ENCODE measurements at places on chromosomes 7 and 10.

DNA sequence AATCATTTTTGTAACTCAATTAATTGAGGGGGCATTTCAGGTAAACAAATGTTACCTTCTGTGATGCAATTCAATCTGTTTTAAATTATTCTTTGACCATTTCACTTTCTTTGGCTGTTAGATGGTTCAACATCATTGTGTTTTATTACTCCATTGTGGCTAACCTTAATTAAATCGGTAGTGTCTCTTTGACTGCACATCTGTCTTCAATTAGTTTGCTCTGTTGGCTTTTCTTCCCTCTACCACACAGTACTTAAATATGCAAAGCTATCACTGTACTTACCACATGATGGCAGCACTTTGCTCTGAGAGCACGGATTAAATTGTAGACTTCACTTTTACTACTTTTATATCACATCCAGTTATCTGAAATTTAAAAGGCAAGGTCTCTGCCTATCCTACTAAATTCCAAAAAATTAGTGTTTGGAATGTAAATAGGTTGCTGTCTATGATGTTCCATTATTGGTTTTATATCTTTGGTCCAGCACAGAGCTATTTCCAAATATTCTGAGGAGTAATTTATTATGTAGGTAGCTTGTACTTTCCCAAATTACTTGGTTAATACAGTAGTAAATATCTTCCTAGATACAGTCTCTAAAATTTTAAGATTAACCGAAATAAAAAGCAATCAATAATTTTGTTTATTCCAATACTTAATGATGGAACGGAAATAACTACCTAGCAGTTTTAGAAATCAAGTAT lies 352.0 kb downstream of the PCLO start:
- DNase-seq: no peak

DNA sequence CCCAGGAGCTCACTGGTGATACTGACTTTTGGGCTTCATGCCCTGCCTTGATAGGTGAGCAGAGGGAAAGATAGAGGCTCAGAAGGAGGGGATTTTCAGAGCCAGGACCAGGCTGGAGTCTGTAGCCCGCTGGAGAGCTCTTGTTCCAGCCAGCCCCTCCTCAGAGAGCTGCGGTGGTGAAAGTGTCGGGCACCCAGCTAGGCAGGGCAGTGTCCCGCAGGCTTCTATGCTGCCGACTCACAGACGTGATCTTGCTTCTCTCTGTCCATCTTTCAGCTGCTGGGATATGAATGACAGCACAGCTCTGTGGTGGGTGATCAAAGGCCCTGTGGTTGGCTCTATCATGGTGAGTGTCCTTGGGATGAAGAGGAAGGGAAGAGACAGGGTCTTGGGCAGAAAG lies 35.2 kb downstream of the ADCYAP1R1 start:
- no peak for DNase-seq

DNA sequence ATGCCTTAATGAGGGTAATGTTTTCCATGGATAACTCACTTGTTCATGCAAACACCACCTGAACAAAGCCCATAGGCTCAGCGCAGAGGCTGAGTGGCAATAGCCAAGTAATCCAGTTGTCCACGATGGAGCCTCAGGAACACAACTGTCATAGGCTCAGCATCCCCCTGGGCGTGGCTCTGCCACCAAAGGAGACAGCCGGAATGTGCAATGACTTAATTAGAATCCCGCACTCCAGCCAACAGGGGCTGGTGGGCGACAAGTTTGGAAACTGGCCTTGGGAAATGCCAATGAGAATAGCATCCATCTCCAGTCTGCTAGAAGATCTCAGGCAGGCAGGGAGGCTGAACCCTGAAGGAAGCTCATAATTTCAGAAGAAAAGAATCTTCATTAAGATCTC lies 411.7 kb upstream of the NRP1 start:
- no peak for DNase-seq

GRCh38 chr10:69477968-69478597 lies 26.8 kb downstream of the TSPAN15 start:
- DNase-seq: no peak

DNA sequence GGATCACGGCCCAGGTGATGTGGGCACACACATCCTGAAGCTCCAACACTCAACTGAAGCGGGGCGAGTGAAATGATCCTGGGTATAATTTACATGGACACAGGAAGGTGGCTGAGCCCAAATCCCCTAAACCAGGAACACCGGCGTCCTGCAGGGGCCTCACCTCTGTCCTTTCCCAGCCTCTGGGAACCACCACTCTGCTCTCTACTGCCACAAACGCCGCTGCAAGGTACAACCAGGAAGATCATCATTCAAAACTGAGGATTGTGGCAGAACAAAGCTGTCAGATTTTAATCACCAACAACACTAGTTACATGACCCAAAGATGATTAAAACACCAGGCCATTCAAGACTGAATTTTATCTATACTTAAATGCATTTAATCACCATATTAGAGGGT lies 104.0 kb downstream of the DIP2C start:
- no peak for DNase-seq

- DNase-seq: no peak
These were observed 142.7 kb downstream of the ICA1 start for GRCh38 chr7:8119262-8119661.
